ENCODE measurements at places on chromosomes 2 and 18. TPM values are rescaled to one million over a fixed set of nuclear protein-coding genes. Genes with fewer than 3 reads are reported as not detected.

DYNAP gene
- total RNA-seq = not detected

DPP4 gene
- total RNA-seq = 27.0 TPM

COLEC11 gene
- total RNA-seq = 1.8 TPM

ANKRD53 gene
- 1.6 TPM for total RNA-seq

DES gene
- not detected for total RNA-seq

LOXHD1 gene
- total RNA-seq = 0.39 TPM

DNA sequence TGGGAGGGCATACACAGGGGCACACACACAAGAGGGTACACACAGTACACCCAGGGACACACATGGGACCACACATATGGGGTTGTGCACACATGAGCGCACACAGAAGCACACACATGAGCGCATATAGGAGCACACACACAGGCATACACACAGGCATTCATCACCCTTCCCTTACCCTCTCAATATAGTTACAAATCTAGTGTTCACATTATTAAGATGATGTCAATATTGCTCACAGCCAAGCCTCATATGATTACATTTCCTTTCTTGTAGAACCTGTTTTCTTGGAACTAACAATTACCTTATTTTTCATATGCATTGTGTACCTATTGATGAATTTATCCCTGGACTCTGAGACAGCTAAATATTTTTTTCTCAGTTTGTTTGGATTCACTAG is 156.7 kb downstream of the FHOD3 start:
- no peak overlapping the region for H3K27ac ChIP-seq
- no peak overlapping the region for H3K4me3 ChIP-seq
- peaks cover 5% of the 10 kb centered on the region for H3K27me3 ChIP-seq
- no peaks in the 10 kb centered on the region for H3K4me1 ChIP-seq
- H3K36me3 ChIP-seq = no peaks in the 10 kb centered on the region

SCN2A gene
- total RNA-seq = not detected

DNA sequence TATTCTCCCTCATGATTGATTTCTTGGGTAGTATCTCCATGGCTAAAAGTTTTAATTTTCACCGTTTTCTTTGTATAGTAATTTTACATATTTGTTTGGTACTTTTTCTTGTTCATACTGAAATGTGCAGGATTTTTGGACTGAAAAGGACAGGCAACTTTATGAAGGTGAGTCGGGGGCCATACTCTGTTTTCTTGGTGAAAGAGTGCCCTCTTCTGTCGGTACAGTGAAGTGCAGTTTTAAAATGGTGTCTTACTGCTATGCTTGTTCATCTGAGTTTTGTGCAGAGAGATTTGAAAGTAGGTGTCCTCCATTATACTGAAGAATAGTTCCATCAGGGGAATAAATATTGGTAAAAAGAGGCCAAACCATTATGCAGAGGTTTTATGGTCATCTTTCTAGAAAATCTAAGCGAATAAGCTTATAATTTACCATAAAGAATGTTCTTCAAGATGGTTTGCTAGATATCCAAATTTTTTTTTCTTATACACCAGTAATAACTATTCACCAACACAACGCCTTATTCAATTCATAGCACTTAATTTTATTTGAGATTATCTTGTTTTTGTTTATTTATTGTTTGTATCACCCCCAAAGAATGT is 8.7 kb upstream of the SERPINB13 start:
- H3K4me3 ChIP-seq = no peak overlapping the region
- peaks cover 22% of the 10 kb centered on the region for H3K27me3 ChIP-seq
- H3K36me3 ChIP-seq = no peaks in the 10 kb centered on the region
- no peaks in the 10 kb centered on the region for H3K4me1 ChIP-seq
